ENCODE measurements at places on chromosomes 1 and 21.

- no peak for DNase-seq
Measured at GRCh38 chr21:45539796-45540600, 2.2 kb downstream of the SLC19A1 start.

GRCh38 chr21:35232545-35233176 lies 183.6 kb upstream of the RUNX1 start:
- no peak for DNase-seq

DNA sequence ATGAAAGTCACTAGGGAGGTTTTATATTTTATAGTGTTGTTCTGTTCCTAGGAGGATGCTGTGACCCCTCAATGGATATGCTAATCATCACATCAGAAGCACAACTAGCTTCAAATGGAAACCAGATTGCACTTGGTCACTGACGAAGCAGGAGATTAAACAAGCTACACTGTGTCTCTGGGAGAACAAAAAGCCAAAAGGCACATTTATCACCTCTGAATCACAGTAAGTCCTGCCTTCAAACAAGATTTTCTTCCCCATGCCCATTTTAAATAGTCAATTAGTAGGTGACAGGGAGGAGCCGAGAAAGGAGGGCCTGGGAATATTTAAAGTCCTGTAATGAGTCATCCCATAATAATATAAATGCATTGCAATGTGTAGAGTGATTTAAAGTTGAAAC lies 38.1 kb downstream of the RGS2 start:
- DNase-seq = no peak

GRCh38 chr1:165877940-165878556 lies 50.6 kb downstream of the UCK2 start:
- DNase-seq = no peak

GRCh38 chr1:55571767-55572166 lies 356.6 kb upstream of the USP24 start:
- no peak for DNase-seq

DNA sequence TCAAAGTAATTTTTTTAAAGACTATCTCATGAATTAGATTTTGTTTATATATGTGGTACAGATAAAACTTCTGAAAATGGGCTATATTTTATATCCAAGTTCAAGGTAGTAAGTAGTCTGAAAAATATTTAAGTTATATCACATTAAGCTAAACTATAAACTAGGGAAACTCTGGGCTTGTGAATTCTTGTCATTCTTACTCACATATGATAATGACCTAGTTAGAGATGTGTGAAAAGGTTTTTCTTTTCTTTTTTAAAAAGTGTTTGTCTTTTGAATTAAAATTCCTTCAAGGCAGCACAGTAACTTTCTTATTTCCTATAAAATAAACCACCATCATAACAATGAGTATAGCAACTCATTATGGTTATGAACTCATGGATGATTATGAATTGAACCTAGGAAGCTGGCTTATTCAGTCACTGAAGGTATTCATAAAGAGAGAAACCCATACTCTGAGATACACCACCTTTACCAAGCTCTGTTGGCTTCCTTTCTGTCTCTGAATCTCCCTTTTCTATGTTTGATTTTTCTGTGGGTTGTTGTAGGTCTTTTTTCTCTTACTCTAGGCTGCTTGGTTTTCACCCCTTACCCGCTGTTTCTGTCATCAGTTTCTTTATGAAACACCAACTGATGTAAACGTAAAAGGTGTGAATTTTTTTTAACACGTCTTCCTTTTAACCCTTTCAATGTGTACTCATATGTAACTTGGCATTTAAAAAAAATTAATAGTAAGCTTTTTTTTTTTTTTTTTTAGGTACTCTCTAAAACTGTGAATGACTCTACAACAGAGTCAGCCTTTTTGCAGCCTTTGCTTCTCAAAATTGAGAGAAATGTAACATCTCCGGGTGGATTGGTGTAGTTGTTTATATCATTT lies 25.2 kb downstream of the IL12RB2 start:
- no peak for DNase-seq

DNA sequence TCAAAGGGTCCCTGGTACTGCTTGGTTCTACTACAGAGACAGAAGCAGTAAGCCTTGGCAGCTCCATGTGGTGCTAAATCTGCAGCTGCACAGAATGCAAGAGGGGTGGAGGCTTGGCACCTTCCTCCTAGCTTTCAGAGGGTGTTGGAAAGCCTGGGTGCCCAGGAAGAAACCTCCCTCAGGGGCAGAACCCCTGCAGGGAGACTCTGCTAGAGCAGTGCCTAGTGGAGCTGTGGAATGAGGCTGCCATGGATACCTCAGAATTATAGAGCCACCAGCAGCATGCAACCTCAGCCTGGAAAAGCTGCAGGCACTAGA lies 76.2 kb upstream of the TLR5 start:
- DNase-seq = no peak

DNA sequence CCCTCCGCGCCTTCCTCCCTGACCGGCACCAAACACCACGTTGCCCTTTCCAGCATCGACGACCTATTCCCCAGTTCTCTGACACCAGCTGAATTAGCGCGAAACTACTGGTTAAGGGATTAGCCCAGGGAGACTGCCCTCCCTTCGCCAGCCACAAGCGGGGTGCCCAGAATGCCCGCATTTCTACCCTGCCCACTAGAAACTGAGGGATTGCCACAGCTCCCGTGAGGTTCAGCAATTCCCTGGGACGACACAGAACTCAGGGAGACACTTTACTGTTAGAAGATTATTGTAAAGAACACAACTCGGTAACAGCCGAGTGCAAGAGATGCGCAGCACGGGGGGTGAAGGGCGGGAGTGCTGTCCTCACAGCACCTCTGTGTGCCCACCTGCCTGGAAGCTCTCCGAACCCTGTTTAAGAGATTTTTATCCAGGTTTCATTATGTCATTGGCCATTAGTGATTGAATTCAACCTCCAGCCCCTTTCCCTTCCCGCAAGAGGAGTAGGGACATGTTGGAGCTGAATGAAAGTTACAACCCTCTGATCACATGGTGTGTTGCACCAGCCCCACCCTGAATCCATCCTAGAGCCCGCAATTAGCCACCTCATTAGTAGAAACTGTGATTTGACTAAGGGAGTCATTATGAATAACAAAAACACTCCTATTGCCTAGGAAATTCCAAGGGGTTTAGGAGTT lies 15.8 kb upstream of the RIPPLY3 start:
- DNase-seq = no peak

GRCh38 chr1:23452011-23452411 lies 27.5 kb upstream of the TCEA3 start:
- DNase-seq = peak; percentile 12

DNA sequence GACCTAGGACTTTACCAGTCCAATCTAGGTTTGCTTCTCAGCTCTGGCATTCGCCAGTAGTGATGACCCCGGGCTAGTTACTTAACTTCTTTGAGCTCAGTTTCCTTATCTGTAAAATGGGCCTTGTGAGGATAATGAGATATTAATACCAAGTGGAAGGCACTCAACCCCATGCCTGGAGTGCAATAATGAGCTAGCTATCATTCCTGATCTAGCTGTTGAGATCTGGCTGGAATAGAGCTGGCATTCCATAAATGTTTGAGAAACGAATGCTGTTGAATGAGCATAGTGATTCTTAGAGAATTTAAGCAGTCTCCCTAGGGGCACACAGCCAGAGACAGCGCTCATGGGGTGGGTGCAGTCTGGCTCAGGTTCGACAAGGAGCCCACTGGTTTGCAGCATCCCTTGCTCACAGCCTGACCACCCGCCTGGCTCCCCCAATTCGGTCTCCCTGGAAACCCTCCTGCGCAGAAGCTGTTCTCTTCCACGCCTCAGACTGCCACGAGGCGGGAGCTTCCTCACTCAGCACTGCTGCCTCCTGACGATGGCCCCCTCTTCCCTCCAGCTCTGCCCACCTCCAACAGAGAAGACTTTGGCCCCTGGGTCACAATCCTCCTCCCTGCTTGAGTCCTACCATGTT lies 32.5 kb downstream of the DHCR24 start:
- DNase-seq = no peak

DNA sequence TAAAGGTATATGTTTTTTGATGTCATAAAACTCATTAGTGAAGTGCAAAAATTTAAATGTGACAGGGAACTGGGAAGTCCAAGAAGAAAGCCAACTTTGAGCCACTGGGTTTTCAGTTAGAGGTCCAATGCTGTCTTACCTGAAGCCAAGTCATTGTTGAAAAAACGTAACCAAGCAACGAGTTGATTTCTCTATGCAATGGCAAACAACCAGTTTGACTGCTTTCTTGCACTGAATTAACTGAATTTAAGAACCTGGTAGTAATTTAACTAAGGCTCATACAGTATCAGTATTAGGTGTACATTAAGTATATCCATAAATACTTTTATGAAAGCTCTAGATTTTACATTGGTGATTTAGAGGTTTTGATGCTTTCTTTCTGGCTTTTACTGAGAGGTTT lies 20.2 kb upstream of the S1PR1 start:
- DNase-seq = no peak

GRCh38 chr1:115183158-115183557 lies 93.9 kb upstream of the TSPAN2 start:
- no peak for DNase-seq

DNA sequence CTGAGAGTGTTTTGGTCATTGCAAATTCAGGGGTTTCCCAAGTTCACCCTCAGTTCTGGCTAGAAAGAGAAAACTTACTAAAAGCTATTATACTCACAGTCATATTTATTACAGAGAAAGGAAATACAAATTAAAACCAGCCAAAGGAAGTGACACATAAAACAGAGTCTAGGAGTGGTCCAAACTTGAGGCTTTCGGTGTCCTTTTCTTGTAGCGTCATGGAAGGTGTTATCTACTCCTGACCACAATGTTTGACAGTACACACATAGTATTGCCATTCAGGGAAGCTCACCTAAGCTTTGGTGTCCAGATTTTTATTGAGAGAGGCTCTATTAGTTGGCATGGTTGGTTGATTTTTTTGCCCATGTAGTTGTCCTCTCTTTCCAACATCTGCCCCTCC lies 59.0 kb downstream of the SLC35A3 start:
- no peak for DNase-seq

DNA sequence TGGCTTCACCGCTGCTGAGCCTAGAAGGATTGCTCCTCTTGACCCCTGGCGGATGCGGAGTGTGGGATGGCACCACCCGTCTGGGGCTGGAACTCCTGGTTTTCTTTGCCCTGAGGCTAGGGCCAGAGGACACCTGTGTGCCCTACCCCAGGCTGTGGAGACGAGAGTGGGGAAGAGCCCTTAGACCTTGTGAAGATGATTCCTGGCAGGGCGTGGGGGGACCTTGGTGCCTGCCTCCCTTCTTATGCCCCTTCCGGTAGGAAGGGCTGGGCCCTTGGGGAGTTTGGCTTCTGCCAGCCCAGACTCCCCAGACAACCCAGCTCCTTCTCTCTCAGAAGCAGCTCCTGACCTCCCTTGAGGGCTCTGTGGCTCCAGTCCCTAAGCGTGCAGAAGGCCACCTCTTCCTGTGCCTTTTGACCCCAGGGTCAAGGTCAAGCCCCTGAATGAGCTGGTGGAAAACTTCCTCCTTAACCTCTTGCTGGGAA lies 891 bp downstream of the RPS6KA1 start:
- no peak for DNase-seq

- no peak for DNase-seq
Measured at GRCh38 chr1:194846488-194846887, 1660.1 kb upstream of the B3GALT2 start.

DNA sequence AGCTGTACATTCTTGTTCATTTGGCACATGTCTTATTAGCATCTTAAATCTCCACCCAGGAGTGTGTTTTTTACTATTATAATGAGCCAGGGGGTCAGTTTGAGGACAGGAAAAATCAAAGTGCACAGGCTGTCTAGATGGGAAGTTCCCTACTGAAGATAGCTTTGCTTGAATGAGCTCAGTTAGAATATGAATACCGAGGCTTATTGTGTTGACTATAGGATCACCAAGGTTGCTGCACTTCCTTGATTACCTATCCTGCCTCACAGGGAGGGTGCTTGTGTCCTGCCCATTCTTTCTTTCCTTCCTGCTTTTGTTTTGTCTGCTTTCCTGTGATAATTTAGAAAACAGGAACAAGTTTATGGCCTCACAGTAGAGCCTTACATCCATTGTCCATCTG lies 16.3 kb downstream of the PHGDH start:
- DNase-seq = no peak

- DNase-seq = no peak
Measured at GRCh38 chr1:68976916-68977610, 480.2 kb upstream of the DEPDC1 start.

GRCh38 chr1:154453161-154453560 lies 48.0 kb downstream of the IL6R start:
- no peak for DNase-seq

GRCh38 chr21:33162436-33162951 lies 67.2 kb upstream of the IFNAR2 start:
- DNase-seq = no peak

DNA sequence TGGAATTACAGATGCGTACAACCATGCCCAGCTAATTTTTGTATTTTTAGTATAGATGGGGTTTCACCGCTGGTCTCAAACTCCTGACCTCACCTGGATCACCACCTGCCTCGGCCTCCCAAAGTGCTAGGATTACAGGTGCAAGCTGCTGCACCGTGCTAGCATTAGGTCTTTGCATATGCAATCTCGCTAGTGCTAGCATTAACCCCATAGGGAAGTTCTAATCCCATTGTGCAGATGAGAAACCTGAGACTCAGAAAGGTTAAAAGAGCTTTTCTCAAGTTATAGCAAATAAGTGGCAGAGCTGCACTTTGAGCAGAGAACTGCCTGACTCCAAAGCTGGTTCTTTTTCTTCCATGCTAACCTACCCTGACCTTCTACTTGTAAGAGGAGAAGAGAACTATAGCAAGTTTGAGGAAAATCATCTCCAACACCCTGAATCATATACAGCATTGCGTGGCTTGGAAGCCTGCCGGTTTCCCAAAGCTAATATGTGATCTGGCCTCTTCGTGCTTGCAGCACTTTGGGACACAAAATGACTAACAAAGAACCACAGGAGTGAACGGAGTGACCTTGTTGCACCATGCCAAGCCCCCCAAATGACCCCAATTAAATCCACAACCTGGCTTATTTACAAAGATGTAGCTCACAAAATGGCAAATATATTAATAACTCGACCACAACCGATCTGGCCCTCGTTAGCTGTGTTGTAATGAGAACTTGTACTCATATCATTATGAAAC lies 185.1 kb downstream of the TM2D1 start:
- no peak for DNase-seq

GRCh38 chr1:29209173-29209572 lies 21.6 kb downstream of the MECR start:
- no peak for DNase-seq

DNA sequence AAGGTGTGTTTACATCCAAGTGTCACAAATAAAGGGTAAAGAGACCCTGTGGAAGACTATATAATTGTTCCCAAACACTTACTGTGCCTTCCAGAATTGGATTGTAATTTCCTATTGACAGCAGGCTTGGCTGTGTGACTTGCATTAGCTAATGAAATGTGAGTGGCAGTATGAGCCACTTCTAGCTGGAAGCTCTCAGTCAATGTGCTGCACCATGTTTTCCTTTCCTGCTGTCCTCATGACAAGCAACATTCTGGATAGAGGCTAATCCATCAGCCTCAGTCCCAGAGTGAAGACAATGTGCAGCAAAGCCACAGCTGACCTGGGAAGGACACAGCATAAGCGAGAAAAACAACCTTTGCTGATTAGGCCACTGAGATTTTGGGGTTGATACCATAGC lies 5.9 kb upstream of the FOXJ3 start:
- no peak for DNase-seq
